ENCODE measurements at places on chromosomes 7 and 10.

- DNase-seq, result no peak
Measured at GRCh38 chr10:33739031-33739430, 404.6 kb upstream of the NRP1 start.

DNA sequence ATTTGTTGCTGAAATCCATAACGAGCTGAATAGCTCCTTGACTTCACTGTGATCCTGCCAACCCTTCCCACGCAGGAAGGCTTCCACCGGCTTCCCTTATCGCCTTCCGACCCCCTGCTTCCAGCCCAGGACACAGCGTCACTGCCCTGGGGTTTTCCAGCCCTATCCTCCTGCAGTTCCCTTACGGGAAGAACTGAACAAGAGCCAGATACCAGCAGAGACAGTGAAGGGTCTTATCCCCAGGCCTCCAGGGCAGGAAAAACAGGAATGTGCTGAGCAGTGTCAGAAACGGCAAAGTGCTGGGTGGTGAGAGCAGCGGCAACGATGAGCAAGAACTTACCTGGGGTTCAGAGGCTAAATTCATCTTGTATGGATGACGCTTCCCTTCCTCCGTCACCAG is 22.4 kb downstream of the PDLIM1 start:
- no peak for DNase-seq

DNA sequence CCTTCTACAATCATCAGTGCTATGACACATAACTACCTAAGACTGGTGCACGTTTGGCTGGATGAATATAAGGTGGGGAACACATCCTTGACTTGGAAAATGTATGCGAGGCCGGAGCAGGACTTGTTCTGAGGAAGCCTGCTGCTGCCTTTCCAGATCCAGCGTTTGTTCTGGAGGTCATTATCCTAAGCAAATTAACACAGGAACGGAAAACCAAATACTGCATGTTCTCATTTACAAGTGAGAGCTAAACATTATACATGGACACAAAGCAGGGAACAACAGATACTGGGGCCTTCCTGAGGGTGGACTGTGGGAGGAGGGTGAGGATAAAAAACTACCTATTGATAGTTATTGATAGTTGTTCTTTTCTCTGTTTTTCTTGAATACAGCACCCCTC is 10.8 kb upstream of the GALNT11 start:
- DNase-seq, result no peak

GRCh38 chr10:91726355-91726754 is 71.9 kb upstream of the TNKS2 start:
- no peak for DNase-seq

DNA sequence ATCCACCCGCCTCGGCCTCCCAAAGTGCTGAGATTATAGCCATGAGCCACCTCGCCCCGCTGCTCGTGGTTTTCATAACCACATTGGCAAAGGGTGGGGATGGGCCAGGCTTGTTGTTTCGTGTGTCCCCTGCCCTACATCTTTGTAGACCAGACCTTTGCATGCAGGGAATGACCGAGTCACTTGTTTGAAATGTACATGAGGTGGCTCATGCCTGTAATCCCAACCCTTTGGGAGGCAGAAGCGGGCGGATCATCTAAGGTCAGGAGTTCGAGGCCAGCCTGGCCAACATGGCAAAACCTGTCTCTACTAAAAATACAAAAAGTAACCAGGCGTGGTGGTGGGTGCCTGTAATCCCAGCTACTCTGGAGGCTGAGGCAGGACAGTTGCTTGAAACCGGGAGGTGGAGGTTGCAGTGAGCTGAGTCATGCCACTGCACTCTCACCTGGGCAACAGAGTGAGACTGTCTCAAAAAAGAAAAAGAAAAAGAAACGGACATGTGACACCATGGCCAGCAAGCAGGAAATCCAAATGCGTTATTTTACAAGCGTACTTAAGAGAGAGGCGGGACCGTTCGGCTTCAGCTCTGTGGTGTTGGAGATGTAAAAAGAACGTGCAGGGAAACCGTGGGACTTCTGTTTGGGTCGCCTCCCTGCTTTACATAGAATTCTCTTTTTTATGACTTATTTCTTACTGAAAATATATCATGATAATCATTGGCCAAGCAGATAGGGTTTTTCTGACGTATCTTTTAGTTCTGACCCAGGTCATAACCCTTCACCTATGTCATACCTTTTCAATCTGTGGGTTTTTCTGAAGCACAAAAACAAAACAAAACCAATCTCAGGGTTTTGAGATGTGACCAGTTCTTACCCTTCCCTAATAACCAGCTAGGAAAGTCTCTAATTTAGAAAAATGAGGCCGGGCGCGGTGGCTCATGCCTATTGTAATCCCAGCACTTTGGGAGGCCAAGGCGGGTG is 45.1 kb downstream of the WIPI2 start:
- DNase-seq, result no peak

DNA sequence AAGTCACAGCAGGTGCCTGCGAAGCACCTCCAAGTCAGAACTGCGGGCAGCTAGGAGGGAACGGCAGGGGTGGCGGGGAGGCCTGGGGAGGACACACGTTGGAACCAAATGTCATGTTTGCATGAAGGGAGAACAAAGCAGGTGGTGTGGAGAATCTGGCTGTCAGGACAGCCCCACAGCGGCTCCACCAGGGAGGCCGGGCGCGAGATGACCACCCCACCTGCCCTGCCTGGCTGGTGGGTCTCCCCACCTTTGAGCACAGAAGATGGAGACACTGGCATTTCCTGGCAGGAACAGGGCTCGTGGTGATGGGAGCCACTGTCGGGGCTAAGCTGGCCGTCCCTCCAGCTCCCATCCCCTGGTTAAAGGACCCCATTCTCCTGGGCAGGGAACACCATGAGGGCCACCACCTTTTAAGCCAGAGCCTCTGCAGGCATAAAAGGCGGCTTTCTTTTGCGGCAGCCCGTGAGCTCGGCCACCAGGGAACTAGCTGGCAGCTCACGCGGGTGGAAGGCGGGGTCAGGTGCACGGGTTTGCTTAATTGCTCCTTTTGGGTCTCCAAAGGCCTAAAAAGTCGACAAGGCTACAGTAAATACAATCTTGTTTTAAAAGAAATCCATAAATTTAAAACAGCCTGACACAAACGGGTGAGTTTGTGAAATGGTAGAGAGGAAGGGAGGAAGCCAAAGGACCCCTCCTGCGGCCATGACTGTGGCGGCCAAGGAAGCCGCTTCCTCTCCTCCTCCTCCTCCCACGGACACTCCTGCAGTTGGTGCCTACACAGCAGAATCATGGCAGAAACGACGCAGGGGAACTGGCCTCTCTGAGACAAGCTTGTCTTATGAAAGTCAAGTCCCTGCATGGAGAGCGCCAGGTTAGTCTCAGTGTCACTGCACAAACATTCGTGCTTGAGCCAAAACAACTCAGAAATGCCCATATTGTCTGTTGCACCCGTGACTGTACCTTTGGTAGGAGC is 213.8 kb downstream of the DNAJB6 start:
- no peak for DNase-seq

DNA sequence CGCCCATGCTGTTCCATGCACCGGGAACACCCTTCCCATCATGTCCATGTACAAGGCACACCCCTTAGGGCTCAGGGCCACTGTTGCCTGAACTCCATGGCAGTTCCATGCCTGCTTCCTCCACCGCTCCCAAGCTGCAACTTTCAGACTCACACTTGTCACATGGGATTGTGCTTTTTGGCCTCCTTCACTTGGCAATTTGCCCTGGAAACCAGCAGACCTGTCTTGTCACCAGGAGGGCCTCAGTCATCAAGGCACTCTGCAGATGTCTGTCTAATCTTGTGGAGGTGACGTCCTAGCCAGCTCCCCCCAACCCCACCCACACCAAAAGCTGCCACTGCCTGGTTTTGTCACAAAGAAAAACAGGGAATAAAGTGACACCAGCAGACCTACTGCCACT is 47.5 kb downstream of the CARD11 start:
- DNase-seq, result no peak

GRCh38 chr10:63633677-63634487 is 112.7 kb downstream of the REEP3 start:
- peak; percentile 62 for DNase-seq

GRCh38 chr7:37901236-37901827 is 15.3 kb downstream of the SFRP4 start:
- peak; percentile 74 for DNase-seq

- peak; percentile 3 for DNase-seq
Measured at GRCh38 chr7:82975811-82976468, 186.7 kb downstream of the PCLO start.

DNA sequence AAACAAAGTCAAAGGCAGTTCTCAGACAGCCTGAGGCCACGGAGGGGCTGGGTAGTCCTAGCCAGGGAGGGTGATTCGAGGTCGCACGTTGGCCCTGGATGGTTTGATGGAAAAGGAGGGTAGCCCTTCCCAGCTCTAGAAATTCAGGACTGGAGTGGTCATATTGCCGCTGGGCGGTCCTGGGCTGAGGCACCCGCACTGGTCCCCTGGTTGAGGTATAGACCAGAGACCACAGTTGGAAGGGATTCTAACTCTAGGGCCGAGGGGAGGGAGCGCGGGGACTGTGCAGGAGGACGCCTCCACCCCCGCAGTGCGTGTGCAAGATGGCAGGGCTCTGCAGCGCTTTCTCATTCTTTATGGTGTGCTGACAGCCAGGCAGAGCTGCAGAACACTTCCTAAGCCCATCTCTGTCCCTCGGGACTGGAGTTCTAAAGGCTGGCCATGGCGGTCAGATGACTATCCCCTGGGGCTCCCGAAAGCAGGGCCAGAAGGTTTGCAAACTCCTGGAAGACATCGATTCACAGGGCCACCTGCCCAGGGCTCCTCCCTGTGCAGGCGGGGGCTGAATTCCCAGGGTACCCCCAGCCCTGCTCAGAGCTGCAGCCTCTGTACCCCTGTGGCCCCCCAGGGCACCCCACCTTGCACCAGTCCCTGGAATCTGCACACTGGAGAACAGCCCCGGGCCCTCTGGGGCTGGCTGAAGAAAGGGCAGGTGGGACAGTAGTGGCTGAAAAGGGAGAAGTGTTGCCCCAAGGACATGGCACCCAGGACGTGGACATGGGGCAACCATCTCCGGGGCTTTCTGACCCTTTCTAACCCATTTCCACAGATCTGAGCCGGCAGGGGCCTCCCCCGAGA is 51.0 kb upstream of the ELN start:
- DNase-seq, result no peak

DNA sequence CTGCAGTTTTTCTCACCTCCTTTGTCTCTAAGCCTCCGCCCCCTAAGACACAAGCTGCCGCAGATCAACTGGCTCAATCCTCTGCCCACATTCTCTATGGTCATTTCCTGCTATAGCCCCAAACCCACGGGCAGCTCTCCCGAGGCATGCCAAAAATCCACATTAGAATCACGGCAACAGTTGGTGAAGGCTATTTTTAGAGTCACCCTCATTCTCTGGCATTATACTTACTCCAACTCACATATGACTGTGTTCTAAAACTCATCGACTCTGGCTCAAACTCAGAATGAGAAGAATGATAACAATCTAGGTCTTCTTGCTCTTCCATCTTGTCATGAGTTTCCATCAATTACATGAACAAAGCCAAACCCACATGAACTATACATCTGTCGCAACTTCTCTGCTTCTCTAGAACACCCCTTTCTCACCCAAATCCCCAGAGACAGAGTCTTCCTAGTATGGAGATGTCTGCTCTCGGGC is 10.9 kb upstream of the KIAA1549 start:
- DNase-seq, result no peak

GRCh38 chr7:135803143-135803542 is 54.5 kb upstream of the FAM180A start:
- no peak for DNase-seq

DNA sequence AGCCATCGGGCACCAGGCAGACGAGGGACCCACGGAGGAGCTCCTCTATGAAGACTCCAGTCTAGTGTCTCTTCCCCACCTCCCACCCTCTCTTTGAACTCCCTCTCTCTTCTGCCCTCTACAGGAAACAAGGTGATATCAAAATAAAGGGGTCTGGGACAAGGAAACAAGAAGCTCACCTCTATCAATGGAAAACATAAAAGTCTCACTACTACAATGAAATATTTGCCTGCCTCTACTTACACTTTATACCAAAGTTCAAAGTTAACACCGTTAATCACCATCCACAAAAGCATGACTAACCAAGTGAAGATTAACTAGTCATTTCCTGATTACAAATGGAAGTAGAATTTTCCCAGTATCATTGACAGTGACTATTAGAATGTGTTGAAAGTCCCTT is 82.2 kb downstream of the PARD3 start:
- DNase-seq, result peak; percentile 77

DNA sequence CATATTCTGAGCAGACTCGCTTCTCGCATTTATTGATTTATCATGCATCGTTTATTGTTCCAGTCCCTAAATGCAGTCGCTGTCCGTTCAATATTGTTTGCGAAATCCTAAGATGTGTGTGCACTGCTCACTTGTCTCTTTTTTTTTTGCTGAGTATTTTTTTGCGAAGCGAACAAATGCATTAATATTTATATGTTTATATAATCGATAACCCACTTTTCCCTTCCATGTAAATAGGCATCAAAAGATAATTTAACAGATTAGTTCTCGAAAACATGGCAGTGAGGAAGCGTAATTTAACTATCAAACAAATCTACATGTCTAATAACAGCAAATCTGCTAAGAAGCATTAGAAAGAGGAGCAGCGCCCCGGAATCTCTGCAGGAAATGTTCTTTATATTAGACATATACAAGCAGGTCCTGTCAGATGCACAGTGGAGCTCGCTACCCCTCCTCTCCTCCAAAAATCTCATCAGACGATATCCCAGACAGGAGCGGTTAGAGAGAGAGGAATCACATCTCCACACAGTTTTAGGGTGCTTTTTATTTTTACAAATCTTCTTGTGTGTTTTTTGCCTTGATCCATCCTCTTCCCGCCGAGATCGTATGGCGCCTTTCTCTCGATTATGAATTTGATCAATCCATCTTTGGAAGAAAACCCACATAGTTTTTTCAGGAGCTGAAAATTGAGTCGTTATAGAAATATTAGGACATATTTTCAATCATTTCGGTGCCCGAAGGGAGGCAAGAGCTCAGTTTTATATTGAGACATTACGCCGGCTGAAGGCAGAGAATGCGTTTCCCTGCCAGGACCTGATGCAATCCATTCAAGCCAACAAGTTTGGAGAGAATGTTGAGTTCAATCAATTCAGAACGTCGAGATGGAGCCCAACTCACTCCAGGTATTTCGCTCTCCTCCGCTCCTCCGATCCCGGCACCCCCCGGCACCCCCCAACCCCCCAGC is at the start of gene ARID5B:
ARID5B (plus strand) TSS at position 871 of the 964 bp plus-strand sequence; CDS start at position 882, 11 bp downstream.
- peak; percentile 84 for DNase-seq

- DNase-seq, result peak; percentile 12
Measured at GRCh38 chr7:107404740-107405537, 64.9 kb upstream of the GPR22 start.

- DNase-seq, result no peak
Measured at GRCh38 chr10:4819707-4820106, 6.3 kb upstream of the AKR1E2 start.

DNA sequence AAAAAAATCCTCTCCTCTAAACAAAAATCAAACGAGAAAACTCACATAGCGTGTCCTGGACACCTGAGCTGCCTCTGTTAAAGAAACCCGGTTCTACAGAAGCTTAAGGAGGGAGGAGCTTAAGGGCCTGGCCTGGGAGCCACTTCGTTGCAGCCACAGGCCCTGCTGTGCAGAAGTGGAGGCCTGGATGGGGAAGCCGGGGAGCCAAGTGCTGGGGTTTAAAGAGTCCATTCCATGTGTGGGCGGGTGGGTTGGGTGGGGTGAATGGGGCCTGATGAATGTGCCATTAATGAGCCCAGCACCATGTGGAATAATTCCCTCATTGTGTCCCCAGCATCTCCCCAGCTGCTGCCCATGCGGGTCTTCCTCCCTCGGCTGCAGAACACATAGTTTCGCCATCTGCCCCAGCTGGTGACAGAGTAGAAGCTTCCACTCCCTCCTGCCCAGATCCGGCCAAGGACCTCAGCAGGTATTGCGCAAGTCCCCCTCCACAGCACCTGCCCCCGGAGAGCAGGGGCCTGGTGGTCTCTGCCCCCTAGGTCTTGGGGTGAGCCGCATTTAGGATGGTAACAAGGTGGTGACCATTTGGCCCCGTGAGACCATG is 127.8 kb upstream of the BTBD16 start:
- DNase-seq, result peak; percentile 34

Data from GM23338 (cell line).